Stimulated activated CD8-positive, alpha-beta memory T cell treated with anti-CD3 and anti-CD28 coated beads, Interleukin-7, amount 100 ng/mL, for 1 hour (primary cell): ENCODE measurements at places on chromosomes 13 and 19.

DNA sequence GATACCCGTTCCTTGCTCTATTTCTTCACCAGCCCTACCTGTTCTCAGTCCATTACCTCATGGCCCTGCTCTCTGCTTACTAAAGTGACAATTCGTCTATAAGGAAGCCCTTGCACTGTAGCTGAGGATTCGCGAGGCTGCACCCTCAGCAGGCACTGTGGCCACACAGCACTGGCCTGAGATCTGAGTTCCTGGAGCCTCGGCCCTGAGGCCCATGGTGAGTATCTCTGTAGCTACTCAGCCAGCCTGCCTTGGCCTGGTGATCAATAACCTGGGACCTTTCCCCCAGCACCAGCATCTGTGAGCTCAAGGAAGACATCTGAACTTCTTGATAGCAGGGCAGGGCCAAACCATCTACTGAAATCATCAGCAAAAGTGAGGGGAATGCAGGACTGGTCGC, 90.7 kb downstream of the RGCC start:
- DNase-seq: no peak

GRCh38 chr13:112979406-112979902, 10.4 kb downstream of the MCF2L start:
- no peak for DNase-seq

DNA sequence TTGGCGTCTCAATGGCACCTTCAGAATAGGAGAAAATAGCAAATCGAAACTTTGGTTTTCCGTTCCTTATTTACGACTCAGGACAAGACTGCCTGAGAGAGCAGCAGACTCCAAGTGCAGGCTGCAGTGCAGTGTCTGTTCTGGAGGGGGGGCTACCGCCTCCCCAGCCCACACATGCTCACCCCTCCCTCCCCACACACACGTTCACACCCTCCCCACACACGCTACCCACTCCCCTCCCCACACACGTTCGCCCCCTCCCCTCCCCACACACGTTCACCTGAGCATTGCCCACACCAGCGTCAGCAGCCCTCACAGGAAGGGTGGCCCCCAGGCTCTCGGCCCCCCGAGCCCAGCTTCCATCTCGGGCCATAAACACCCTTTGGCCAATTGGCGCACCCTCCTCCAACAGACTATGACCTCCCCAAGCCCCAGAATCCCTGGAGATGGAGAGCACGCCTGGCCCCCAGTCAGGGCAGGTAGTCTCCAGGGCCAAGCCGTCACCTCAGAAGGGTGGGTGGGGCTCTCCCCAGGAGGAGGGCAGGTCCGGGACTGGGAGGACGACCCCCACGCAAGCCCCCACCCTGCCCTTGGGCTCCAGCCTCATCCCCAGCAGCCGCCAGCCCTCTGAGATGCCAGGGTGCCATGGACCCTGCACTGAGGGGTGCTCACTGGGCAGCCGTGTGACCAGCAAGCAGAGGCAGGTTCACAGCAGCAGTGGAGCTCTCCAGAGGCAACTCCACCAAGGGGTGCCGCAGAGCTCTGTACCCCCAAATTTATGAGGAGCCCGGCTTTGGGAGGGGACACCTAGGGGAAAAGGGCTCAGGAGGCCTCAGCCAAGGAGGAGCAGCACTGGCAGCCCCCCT, 27.5 kb downstream of the RASA3 start:
- no peak for DNase-seq

DNA sequence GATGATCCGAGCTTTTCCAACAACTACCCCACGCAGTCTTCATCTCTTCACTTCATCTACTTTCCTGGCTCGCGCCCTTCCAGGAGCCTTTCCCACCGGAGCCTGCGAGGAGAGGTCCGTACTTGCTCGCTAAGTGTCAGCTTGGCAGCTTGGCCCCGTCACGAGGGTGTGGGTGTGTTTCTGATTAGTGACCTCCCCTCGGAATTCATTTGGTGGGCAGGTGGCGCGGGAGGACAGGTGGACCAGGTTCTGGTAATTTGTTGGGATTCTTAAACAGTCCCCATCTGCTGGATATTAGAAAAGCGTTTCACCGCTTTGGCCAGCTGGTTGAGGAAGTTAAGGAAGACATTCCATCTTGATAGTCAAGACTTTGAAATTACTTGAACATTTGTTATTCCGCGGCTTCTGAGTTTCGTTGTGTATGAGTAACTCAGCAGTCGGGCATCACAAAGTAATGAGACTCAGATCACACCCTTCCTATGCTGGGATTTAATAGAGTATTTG, 515 bp downstream of the UFM1 start:
- DNase-seq: peak; percentile 18

DNA sequence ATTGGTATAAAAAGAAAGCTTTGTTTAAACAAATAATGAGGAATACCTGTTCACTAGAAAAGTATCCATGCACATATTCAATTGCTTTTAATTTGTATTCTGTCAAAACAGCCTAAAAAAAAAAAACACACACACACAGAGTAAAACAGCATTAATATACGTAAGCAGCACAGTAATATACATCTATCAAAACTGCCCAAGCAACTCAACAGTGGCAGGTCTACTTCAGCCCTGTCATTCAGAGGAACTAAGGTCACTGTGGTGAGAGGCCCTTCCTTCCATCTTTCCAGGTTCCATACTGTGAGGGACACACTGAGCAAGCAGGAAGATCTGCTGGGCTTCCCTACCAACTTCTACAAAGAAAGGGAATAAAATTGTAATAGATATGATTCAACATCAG, 3.8 kb downstream of the PROSER1 start:
- DNase-seq: no peak

DNA sequence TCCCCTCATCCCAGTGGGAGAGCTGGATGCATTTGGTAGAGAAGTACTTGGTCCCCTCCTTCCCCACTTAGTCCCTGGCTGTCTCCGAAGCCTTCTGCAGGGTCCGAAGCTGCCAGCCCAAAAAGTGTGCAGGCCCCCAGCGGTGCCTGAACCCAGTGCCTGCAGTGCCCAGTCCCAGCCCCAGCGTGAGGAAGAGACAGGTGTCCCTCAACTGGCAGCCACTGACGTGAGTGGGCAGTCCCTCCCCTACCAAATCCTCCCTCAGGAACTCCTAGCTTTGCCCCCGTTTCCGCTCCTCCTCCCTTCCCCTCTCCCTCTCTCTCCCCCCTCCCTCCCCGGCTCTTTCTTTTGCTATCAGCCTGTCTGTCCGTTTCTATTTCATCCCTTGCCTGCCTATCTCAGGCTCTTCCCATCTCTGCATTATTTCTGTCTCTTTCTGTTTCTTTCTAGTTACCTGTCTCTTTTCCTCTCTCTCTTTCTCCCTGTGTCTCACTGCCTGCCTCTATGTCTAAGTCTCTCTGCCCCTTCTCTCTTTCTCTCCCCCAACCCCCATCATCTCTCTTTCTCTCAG, 1.8 kb upstream of the LTBP4 start:
- DNase-seq: no peak

GRCh38 chr13:39284801-39285388, 246.6 kb downstream of the NHLRC3 start:
- DNase-seq: no peak

DNA sequence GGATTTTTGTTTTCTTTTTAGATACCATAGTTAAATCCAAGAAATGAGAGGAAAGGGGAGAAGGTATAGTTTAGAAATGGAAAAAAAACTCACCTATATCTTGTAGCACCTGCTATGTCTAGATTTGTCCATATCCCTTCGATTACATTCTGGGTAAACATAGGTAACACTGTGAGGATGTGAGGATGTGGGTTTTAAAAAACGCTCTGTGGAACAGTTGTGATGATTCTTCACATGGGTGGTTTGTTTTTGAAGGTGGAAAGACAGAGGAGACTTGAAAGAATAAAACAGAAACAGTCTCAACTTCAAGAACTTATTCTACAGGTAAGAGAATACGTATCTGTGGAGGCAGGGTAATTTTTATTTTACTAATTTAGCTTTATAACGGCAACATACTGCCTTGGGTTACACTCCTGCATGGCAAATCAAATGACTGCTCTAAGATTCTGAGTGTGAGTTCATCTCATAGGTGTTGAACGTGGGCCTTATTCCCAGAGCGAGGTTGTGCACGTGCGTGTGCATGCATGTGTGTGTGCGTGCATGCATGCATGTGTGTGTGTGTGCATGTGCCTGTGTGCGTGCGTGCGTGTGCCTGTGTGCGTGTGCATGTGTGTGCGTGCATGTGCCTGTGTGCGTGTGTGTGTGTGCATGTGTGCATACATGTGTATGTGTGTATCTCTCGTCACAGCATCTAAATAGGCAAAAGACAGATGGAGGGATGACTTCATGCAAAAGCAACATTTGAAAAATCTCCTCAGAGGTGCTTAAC, 23.5 kb downstream of the ATP4B start:
- DNase-seq: no peak

- no peak for DNase-seq
Measured at GRCh38 chr19:3186891-3187661, 1.3 kb downstream of the NCLN start.

- no peak for DNase-seq
Measured at GRCh38 chr13:109172136-109172535, 542.7 kb downstream of the MYO16 start.

GRCh38 chr13:110215606-110216005, 91.4 kb downstream of the COL4A1 start:
- DNase-seq: no peak

DNA sequence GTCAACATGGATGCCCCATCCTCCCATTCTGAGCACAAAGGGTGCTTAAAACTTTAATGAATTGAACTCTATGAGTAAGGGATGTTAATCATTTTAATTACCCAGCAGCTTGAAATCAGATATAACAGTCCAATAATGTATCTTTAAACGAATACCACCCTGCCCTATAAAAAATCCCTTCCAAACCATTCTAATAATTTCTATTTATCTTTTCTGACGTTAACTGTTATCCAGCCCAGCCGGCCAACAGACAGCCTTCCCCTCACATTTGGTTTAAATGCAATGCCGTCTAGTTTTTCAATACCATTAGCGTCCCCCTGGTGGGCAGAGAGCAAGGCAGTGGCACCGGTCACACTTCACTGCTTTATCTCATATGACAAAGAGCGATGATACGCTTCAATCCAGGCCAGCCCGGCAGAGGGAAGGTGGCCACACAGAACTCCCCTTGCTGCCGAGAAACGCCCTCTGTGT, 402.2 kb upstream of the ZNF507 start:
- DNase-seq: no peak

GRCh38 chr13:100497389-100497788, 91.2 kb downstream of the GGACT start:
- DNase-seq: no peak

DNA sequence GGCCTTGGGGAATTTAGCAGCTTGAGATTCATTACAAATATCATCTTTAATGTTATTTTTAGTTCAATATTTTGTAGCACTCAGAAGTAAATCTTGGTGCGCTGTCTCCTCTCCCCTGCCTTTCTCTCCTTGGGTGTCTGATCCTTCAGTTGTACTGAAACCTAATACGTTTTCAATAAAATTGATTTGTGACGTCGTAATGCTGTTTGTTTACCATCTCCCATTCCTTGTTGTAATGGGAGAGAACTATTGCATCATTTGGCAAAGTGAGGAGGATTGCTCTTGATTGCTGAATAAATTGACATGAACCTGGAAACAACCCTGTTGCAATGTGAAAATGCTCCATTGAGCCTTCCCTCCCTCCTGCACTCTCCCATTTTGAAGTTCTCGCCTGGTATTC, 43.2 kb upstream of the TSHZ3 start:
- DNase-seq: no peak

DNA sequence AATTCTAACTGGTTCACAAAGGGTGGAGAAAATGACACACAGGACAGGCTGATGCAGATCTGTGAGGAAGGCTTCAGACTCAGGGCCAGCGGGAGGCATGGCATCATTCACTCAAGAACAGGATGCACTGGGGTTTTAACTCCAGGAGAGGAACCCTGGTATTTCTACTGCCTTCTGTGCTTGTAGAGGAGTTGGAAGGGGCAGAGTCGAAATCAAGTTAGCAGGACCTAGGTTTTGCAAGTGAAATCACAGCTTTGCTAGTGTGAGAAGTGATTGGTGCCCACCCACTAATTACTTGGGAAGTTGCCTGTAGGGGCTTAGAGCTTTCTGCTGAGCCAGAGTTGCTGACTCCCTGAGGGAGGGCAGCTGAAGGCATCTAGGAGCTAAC, 92.7 kb downstream of the AKAP11 start:
- no peak for DNase-seq

GRCh38 chr13:100230769-100231149, 141.9 kb downstream of the PCCA start:
- no peak for DNase-seq

DNA sequence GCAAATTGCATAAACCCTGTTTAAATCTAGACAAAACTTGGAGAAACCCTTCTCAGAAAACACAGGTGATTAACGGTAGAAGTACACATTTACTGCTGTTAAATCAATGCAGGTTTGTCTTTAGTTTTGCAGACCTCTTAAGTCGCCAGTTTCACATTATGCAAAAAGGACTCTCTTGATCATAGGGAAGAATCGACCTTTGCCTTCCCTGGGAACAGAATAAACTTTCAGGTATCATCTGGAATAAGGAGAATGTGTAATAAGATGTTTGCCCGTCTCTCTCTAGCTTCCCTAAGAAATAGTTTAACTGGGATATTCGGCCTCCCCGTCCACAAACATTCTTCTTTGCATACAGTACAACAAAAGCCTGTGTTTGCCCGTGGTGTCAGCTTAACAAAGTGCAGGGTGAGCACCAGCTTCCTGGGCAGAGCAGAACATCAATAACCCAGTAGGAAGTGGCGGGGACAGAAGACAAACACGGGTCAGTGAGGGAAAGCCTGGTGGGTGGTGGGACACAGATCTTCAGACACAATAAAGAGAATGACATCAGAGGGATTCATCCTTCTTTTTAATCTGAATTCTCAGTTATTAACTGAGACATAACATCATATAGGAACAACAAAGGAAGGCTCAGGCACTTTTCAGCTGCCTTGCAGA, 1077.7 kb upstream of the SLC10A2 start:
- no peak for DNase-seq

GRCh38 chr13:83819611-83820010, 62.7 kb downstream of the SLITRK1 start:
- DNase-seq: no peak

DNA sequence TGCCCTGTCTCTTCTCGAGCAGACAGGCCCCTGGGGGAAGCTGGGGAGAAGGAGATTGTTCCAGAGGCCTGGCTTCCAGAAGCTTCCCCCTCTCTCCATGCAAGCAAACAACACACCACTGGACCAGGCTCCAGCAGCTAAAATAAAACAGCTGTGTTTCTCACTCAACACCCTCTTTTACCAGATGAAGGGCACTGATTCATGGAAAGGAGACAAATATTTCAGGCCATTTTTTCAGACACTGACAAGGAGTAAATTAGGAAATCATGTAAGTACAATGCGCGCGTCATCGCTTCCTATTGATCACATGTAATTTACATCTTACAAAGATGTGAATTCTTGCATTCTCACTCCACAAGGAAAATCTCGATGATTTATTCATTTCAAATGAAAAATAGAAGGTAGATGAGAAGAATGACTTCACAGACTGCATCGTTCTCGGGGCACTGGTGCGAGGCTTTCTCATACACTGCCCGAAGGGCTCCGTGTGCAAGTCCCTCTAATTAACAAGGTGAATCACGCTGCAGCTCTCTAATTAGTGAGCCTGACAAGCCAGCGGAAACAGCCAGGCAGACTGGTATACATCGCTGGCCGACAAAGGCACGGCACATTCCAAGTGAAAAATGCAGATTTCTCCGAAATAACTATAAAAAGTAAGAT, 153.6 kb downstream of the KCTD15 start:
- no peak for DNase-seq

- DNase-seq: no peak
Measured at GRCh38 chr19:36136964-36137686, 2.7 kb upstream of the CAPNS1 start.
